ENCODE measurements at places on chromosomes 5 and 9.

DNA sequence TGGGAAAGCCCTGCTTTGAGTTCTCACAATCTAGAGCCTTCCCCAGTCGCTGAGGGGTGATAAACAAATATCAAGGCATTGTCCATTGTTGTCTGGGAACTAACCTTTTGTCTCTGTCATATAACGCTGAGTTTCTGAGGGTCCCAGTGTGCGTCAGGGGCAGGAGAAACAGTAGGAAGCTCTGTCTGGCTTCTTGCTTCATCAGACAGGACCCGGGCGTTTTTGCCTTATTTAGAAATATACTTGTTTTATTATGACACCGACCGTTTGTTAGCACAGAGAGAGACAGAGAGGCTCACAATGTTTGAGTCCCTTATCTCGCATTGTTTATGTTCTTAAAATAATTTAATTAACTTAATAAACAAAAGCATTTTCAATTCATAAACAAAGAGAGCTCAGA, 204.9 kb upstream of the GAS1 start:
- no peak for DNase-seq

GRCh38 chr9:27112235-27112634, 3.2 kb downstream of the TEK start:
- DNase-seq = no peak

GRCh38 chr9:131738293-131739132, 1.4 kb downstream of the RAPGEF1 start:
- no peak for DNase-seq

GRCh38 chr5:113212244-113212920, 222.4 kb downstream of the TSSK1B start:
- DNase-seq = no peak

GRCh38 chr5:103621548-103621930, 59.0 kb upstream of the NUDT12 start:
- DNase-seq = no peak
